Stimulated activated CD4-positive, alpha-beta T cell treated with anti-CD3 and anti-CD28 coated beads, Interleukin-1b, Interleukin-23, amount 100 ng/mL, for 24 hours (primary cell): ENCODE measurements at places on chromosomes 5 and 9.

- DNase-seq: no peak
Observed at GRCh38 chr5:112485934-112486355, 66.9 kb upstream of the EPB41L4A start.

GRCh38 chr9:136940526-136941230 lies 3.9 kb downstream of the FBXW5 start:
- no peak for DNase-seq

DNA sequence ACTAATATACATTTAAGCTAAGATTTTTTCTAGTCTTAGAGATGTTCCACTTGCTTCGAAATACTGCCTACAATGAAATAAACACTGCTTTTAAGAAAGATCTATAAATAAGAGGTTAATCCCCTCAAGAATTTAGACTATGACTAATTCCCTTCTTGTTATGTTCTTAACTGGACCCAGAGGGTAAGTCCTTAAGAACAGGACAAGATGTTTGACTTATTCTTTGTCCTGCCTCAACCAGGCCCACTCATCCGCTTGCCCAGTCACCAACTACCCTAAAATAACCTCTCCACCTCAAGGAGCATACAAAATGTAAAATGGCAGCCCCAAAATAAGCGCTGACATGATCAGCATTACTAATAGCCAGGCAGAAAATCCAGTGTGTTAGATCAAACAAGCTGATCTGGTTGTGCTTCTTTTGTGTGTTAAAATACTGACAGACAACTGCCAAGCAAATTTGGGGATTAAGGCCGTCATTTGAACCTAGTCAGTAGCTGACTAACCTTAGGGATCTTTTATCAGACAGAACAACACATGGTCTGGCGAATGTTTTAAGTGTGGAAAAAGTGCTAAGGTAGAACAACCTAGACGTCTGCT lies 93.7 kb upstream of the SMC5 start:
- DNase-seq: no peak

- DNase-seq: no peak
Observed at GRCh38 chr9:80059979-80060378, 488.2 kb downstream of the TLE4 start.

DNA sequence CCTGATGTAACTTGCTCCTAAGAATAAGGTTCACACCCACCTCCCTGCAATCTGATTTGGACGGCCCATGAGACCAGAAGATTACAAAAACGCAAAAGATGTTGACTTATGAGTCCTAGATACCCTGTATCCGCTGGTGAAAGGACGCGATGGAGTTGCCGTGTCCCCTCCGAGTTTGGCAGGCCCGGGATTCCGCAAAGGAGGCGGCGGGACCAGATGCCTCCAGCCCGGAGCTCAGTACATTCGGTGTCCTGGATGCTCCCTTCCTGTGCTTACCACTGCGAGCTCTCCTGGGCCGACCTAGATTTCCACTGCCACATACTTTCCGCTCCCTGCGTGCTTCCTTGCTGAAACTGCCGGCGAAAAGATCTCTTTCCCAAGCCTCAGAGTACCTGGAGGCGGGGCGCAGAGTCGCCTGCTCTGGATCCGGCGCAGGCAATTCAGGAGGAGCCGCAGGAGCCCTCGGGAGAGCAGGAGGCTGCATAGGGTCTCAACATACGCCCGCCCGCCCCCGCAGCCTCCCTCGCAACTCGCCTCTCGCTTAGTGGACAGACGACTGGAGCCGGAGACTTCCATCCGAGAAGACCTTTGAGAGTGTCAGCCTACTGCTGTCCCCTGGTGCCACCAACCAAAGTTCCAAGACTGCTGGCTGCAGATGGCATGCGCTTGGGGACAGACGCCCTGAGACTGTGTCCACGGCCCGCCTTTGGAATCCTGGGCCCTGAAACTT lies 39.8 kb downstream of the ANXA2R start:
- no peak for DNase-seq

- DNase-seq: no peak
Observed at GRCh38 chr9:12759761-12760160, 15.1 kb upstream of the LURAP1L start.

DNA sequence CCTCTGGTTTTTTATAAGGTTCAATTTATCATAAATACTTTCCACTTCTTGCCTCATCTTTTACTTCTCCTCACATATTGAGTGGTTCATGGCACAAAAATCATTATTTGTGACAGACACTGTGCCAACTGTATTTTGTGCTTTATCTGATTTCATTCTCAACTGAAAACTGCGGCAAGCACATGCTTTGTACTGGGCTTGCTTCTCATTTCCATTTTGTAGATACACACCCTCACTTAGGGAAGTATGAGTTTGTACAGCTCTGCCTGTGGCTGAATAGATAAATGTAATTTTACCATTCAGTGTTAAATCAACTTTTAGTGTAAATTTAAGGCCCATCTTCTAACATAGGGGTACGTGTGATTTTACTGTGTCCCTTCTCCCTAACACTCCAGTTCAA lies 83.6 kb downstream of the ANXA2R start:
- no peak for DNase-seq
